ENCODE measurements at places on chromosomes 2 and 18.

DNA sequence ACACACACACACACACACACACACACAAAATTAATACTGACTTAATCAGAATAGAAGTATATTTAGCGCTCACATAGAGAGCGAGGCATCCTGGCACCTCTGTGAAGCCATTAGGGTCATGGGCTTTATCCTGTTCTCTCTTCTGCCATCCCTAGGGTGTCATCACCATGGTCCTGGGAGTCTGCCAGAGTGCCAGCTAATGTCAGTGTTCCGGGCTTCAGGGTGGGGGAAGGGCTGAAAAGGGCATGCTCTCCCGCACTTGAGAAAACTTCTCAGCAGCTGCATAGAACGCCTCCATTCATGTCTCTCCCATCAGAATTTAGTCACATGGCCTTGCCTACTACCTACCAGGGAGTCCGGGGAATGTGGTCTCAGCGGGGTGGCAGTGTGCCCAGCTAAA is 19.7 kb upstream of the DYNC2LI1 start:
- DNase-seq = no peak

- DNase-seq = no peak
Observed at GRCh38 chr18:71106701-71107100, 817.9 kb downstream of the SOCS6 start.

GRCh38 chr2:130834931-130835765 is 1.6 kb upstream of the ARHGEF4 start:
- no peak for DNase-seq

DNA sequence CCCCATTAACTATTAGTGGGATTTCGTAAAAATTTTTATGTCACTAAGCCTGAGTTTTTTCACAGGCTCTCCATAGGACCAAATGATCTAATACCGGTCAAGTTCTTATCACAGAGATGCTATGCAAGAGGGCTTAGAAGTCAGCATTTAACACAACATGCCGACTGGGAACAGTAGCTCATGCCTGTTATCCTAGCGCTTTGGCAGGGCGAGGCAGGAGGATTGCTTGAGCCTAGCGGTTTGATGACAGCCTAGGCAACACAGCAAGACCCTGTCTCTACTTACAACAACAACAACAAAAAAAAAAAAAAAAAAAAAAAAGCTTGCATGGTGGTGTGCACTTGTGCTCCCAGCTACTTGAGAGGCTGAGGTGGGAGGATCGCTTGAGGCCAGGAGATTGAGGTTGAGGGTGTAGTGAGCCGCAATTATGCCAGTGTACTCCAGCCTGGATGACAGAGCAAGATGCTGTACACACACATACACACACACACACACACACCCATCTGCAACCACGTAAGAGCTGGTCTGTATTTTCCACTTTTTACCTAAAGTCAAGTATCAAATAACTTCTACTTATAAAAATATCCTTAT is 67.6 kb upstream of the FAM124B start:
- DNase-seq = no peak

DNA sequence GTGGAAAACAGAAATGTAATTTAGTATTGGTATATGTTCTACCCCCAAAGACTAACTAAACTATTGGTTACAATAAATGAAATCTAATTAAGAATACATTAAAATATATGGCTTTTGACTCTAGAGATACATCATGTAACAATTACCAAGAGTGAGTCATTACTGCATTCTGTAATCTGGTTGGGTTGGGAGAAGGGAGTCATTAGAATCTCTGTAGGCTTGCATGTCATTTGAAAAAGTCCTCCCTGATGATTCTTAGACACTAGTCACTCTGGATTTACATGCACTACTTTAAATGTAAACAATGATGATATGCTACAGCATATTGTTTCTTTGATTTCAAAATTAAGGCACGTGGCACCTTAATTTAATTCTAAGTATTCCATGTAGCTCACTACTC is 293.4 kb upstream of the CHST9 start:
- DNase-seq = no peak

GRCh38 chr2:96662360-96662759 is 19.8 kb downstream of the FER1L5 start:
- no peak for DNase-seq
